ENCODE measurements at places on chromosomes 5 and 9. TPM values are rescaled to one million over a fixed set of nuclear protein-coding genes. Genes with fewer than 3 reads are reported as not detected.

Gene KYAT1
- 14.2 TPM for total RNA-seq

Gene CDC20B
- total RNA-seq, result 0.08 TPM

Gene PCDHB5
- total RNA-seq, result 1.1 TPM

Gene LCN9
- 0.14 TPM for total RNA-seq
